ENCODE measurements at places on chromosomes 12 and 14.

DNA sequence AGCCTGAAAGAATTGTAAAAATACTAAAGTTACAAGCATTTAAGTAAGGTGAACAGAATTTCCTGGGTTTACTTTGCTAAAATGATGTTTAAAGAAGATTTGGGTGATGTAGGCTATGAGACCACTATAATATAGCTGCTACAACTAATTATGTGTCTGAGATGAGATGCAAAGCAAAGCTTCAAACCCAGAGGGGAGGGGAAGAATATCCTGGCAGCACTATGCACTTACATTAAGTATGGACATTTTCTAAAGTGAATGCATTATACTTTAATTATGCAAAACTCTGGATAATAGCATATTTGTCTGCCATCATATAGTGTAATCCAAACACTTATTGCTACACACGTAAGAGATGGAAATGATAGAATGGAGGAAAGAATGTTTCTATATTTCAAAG, 1003.7 kb downstream of the GALC start:
- no peak for DNase-seq

GRCh38 chr12:67026487-67027246, 242.5 kb upstream of the CAND1 start:
- no peak for DNase-seq

- no peak for DNase-seq
Measured at GRCh38 chr14:74616507-74616906, 4.5 kb upstream of the LTBP2 start.

DNA sequence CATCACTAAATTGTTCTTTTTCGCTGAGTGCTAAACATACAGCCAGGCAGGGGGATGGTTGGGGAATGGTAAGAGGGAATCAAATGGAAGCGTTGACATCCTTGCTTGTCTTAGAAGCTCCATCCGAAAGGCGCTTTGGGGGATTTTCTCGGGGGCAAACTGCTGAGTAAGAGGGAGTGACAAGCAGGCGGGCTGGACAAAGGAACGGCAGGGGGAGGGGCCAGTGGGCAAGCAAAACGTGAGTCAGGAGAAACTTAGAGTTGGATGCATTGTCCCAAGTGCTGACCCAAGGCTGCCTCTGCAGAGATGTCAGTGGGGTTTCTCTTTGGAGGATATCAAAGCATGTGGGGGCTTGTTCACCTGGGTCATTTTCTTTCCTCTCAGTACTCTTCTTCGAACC, 480.5 kb downstream of the VRK1 start:
- DNase-seq: no peak

GRCh38 chr12:47910486-47910885, 5.7 kb upstream of the VDR start:
- no peak for DNase-seq

DNA sequence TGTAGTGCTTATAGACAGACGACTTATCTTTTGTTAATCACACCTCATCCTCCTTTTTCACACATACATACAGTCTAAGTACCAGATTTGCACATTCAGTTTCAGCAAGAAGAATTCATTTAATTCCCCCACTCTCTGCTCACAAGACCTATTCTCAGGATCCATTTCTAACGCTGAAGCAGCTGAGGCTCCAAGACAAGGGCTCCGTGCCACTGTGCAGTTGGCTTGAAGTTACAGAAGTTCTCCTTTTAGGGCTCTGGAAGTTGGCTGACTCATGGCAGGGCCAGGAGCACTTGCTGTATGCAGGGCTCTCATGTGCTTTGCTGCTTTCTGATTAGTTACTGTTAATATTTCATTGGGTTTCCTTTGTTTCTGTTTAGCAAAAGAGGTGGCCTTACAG, 1566.9 kb upstream of the TMEM132C start:
- no peak for DNase-seq

DNA sequence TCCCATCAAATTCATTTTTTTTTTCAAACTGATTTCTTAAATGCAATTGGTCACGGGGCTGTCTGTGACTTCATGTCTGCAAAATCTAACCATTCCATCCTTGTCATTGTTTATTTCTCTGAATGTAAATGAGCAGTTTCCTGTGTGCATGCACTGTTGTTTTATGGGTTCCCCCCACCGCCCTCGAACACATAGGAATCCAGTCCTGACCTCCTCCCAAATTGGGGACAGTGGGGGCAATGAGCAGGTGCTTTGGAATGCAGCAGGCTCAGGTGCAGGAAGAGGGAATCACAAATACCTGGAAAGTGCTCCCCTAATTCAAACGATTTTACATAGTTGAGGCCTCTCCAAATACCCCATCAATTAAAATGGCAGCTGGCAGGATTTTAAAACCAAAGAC, 62.6 kb upstream of the ESRRB start:
- no peak for DNase-seq

GRCh38 chr14:83184531-83184930, 1650.9 kb upstream of the SEL1L start:
- no peak for DNase-seq

Data from activated naive CD4-positive, alpha-beta T cell treated with anti-CD3 and anti-CD28 coated beads, Interleukin-2, amount 10 ng/mL, durations not matched to agents 7 days and 5 days (primary cell).